ENCODE measurements at places on chromosomes 4 and X.

DNA sequence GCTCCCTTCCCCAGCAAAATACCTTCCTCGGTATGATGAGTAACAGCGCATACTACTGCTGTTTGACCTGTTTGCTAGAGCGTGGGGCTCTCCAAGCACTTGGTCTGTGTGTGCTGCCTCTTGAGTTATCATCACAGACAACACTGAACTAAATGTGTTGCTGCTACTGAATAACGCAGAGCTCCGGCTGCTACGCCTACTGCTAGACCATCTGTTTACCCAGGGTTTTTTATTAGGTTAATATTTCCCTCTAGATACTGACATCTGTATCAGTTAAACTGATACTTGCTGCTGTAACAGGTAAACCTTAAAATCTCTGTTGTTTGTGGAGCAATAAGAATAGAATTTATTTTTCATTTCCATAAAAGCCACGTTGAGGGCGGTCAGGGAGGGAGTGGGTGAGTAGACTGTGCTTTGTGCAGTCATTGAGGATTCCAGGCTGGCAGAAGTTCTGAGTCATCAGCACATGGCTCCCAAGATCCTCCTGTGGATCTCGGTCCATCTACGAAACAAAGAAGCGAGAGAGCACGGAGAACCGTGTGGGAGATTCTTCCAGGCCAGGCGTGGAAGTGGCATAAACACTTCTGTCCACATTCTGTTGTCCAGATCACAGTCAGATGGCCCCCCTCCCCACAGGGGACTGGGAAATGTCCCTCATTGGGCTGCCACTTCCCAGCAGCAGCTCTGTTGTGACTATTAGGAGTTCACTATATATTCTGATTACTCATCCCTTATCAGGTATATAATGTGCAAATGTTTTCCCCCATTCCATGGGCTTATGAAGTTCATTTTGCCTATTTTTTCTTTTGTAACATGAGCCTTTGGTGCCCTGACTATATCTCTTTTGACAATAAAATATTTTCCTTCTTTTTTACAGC, 14.1 kb downstream of the GRK4 start:
- peak; percentile 81 for DNase-seq

- DNase-seq = no peak
These were observed 14.4 kb downstream of the IL21 start for GRCh38 chr4:122606364-122607043.

DNA sequence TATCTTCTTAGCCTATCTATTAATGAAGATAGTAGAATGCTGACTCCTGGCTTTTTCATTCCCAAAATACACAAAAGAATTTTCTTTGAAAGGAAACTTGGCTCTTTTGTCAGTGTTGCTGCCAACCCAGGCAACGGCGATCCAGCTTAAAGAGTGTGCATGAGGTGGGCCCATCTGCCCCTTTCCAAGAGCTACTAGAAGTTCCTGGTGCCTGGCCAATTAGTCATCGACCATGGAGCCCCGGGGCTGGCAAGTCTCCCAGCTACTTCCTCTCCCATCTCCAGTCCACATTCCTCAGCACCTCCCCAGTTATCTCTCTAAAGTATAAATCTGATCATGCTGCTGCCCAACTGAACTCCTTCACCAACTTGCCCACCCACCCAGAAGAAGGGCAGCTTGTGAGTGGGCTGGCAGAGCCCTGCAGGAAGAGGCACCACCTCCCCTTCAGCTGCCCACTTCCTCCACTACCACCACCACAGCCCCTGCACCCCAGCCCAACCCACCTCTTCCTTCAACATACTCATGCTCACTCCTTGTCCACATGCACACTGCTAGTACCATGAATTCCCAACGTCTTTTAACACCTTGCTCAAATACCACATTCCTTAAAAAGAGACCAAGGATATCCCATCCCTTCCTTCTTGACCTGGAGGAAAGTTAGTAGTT, 158.2 kb upstream of the MAP3K15 start:
- peak; percentile 82 for DNase-seq

GRCh38 chr4:182272151-182272550, 28.9 kb downstream of the TENM3 start:
- no peak for DNase-seq

- DNase-seq = no peak
These were observed 37.0 kb upstream of the OTUD4 start for GRCh38 chr4:145217349-145217748.

GRCh38 chr4:38113551-38113950, 153.4 kb downstream of the PTTG2 start:
- DNase-seq = no peak

DNA sequence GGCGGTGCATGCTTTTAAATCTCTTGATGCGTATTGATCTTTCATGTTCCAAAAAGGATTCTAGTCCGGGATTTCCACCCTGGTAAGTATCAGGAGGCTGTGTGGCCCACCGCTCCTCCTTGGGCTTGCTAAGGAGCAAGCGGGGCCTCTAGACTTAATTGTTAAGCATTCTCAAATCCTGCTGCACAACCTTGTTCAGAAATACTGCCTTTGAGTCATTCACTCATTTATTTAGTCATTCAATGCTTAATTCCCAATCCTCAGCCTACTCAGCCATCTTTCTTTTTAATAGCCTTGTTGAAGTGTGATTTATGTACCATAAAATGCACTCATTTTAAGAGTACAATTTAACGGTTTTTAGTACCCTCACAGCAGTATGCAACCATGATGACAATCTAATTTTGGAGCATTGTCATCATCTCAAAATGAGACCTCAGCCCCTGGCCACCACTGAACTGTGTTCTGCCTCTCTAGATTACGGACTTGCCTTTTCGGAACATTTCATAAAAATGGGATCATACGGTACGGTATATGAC, 15.6 kb upstream of the SLC2A9 start:
- no peak for DNase-seq

DNA sequence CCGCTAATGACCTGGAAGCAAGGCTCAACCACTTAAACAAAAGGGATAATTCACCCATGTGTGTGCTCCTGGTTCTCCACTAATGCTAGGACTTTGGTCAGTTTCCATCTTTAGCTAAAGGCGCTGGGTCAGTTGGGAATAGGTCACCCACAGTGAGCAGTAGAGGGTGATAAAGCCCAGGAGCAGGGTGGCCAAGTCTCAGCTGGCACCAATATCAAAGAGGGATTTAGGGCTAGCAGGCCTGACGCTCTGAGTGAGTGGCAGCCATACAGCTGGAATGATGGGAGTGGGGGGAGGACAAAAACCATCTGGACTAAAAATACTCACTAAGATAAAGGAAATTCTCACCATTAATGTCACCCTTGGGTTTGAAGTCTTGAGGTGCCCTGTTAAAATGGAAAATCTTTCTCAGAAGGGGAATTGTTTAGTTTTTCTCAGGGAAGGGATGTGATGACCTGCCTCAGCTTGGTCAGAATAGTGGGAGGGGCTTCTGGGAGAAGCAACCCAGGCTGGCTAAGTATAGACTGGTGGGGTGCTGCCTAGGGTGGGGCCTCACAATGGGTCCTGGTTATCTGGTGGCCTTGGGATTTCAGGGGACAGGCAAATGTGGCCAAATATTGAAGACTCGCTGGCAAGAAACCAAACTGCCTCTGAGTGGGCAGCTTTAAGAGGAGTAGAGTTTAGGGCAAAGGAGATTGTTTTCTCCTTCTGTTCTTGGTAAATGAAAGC, 47.1 kb downstream of the TSC22D3 start:
- no peak for DNase-seq

DNA sequence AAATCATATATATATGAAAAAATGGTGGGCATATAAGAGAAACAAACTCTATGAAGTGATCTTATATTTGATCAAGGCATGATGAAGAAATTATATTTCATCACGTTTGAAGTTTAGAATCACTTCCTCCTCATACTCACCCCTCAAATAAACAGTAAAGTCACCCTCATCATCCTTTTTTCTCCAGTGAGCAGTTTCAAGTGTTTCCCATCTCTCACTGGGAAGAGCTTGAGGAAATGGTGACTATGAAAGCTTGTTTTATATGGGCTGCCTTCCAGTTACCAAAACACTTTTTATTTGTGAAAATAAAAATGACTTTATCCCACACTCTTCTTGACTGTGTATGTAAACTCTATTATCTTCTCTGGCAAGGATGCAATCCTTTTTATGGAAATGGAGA, 16.8 kb downstream of the PDLIM3 start:
- DNase-seq = no peak

DNA sequence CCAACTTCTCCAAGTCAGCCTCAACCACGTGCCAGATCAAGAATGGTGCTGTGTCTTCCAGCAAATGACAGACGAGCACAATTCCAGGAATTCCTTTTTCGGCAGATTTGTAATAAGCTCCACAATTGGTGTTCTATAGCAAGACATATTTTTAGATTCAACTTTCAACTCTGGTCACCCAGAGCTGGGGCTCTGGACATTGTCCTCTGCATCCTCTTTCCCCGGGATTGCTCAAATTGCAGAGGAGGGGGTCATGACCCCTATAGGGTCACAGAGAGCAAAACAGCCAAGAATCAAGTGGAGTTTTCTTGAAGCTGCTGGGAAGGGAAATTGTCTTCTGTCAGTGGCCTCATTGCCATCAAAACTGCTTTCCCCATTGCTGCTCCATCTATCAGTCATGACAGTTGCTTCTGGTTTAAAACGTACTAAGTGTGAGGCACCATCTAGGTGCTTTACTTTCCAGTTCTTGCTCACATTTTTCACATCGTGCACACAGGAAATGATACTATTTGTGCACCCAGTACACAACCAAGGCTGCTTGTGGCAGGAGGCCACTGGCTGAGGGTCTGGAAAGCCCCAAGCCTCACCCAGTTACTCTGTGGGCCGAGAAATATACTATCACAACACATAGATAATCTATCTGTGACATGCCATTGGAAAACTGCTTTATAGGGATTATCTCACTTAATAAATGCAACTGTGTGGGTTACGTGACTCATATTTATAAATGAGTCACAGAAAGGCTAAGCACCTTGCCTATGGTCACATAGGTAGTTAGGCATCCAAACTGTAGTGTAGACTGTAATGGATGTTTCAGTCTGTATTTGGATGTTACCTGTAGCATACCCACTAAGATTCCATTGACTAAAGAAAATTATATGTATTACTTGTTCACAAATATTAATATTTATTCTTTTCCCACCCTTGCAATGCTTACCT, 91.7 kb upstream of the PHOX2B start:
- no peak for DNase-seq

- no peak for DNase-seq
These were observed 568.0 kb downstream of the IL1RAPL1 start for GRCh38 chrX:29155286-29155685.

DNA sequence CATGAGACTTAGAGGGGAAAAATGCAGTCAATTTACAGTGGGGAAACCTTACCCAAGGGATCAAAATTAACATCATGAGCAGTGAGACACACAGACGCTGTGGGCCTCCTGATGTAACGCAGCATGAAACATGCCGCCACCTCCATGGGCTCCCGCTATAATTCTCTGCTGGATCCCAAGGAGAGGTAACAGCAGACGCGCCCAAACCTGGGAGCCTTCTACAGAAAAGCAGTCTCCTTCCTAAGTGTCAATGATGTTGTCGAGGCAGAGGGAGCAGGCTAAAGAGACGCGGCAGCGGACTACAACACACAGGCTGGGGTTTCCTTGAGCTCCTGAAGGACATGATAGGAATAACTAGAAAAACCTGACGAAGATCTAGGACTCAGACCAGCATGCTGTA, 142.3 kb downstream of the AFAP1 start:
- DNase-seq = no peak

- no peak for DNase-seq
These were observed 41.9 kb downstream of the CNGA1 start for GRCh38 chr4:47974566-47974965.

DNA sequence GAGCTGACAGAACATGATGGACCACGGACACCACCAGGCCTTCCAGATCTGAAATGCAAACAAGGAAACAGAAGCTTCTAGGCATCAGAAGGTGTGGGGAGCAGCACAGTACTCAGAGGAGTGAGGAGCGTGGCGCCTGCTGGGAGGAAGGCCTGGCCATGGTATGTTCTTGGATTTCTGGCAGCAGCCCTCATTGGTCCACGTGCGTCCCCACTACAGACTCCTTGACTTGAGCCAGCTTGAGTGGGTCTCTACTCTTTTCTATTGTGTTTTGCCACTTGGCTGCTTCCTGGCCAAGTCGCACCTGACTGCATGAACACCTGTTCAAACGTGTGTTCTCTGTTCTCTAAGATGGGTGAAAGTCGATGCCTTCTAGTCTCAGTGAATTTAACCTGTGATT, 18.0 kb downstream of the ZNF275 start:
- DNase-seq = no peak
